ENCODE measurements at places on chromosomes 6 and 20.

DNA sequence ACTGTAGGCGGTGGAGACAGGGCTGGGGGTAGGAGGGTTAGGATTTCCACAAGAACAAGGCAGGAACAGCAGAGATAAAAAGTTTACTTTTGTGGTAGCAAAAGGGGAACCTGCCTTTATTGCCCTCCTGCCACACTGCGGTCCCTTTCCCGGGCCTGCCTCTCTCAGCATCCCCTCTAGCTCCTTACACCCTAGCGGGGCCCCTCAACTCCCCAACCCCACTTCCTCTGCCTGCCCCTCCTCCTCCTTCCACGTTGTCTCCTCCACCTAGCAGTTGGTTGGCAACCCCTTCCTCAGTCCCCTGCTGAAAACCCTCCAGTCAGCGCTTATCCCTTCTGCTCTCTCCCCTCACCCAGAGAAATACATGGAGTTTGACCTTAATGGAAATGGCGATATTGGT, 714 bp downstream of the AIF1 start:
- DNase-seq = peak; percentile 11

- DNase-seq = no peak
These were observed 19.7 kb downstream of the GTPBP2 start for GRCh38 chr6:43609402-43609801.

DNA sequence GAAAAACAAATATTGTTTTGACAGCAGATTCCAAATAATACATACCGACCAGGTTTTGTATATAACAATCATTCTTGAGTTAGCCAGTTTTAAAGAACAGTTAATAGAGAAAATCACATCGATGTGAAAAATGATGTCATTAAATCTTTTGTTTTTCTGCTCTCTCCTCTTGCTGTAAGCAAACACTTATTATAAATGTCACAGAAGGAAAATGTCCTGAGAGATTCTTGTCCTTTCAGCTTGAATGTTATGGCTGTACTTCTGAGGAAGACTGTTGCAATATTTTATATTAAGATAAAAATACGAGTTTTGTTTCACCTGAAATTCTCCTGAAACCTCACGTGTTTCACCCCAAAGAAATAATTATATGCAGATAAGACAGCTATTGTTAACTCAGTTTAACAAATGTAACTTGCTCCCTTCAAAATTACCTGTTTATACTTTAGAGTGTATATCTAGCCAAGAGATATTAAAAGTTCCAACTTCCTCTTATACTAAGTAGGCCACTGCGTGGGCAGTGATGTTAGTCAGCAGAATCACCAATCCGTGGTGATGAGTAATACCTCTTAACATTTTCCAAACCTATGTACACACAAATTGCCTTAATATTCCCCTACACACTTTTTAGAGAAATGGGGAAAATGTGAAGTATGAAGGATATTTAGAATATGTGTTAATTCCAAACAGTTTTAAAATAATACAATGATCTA, 1111.4 kb upstream of the CITED2 start:
- no peak for DNase-seq

GRCh38 chr20:19923762-19924161, 93.4 kb upstream of the NAA20 start:
- no peak for DNase-seq

GRCh38 chr6:109096208-109096607, 901 bp downstream of the CEP57L1 start:
- no peak for DNase-seq

DNA sequence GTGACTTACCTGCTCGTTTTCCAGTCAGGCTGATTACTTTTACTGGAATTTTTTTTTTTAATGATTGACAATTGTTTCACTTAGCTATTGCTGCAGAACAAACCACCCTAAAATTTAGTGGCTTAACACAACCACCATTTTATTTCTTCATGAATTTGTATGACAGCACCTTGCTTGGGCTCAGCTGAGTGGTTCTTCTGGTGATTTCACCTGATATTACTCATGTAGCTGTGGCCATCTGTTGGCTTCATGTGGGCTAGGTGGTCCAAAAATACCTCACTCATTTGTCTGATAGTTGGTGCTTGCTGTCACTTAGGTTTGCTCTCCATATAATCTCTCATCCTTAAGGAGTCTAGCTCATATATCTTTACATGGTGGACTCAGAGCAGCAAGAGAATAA, 5.3 kb downstream of the ISM1 start:
- DNase-seq = no peak

DNA sequence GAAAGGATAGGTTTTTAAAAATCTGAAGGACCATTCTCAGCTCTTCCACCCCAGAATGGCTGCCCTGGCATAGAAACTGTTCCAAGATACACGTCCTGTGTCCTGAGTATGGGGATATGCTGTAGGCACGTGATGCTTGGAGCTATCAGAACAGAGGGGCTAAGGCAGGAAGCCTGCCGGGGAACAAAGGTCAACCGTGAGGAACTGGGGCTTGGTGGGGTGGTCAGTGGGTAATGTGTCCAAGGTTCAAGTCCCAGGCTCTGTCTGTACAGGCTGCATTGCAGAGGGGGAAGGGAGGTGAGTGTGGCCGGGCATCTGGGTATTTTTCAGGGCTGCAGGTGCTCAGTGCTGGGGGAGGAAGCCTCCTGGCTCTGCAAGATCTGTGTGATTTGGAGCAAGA, 479.6 kb upstream of the CHD6 start:
- no peak for DNase-seq

GRCh38 chr20:19764207-19764606, 6.1 kb downstream of the RIN2 start:
- DNase-seq = no peak

- no peak for DNase-seq
These were observed 247.9 kb downstream of the RFPL4B start for GRCh38 chr6:112594886-112595594.

GRCh38 chr6:134537146-134537555, 219.2 kb upstream of the SGK1 start:
- DNase-seq = no peak

GRCh38 chr6:26105842-26106241, 18.6 kb downstream of the HFE start:
- no peak for DNase-seq

DNA sequence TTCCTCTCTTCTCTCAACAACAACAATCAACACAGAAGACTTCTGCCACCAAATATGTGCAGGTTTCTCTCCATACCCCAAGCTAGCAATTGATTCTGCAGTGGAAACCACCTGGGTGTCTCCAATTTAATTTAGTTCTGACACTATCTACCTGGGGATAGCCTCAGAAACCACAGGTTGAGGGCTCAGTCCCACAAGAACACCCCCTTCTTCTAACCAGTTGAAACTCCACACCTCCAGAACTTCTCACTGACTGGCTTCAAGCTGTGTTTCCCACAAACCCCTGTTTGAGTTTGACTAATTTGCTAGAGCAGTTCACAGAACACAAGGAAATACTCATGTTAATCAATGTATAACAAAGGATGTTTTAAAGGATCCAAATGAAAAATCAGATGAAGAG, 52.5 kb upstream of the SPTLC3 start:
- no peak for DNase-seq

DNA sequence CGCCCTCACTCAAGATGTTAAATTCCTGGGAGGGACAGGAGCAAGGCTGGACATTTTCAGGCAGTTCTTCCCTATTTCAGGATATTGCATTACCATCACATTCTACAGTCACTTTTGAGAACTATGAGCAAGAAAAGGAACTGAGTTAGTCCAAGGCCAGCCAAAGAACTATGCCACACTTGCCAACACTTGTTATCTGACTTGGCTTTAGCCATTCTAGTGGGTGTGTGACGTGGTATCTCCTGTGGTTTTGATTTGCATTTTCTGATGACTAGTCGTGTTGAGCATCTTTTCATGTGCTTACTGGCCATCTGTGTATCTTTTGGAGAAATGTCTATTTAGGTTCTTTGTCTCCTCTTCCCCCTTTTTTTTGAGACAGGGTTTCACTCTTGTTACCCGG, 12.0 kb downstream of the XRN2 start:
- DNase-seq = no peak

GRCh38 chr6:134902074-134902861, 47.6 kb downstream of the ALDH8A1 start:
- no peak for DNase-seq

- no peak for DNase-seq
These were observed 40.3 kb upstream of the PPP1R3G start for GRCh38 chr6:5044866-5045265.

GRCh38 chr6:137405806-137406205, 88.4 kb downstream of the OLIG3 start:
- no peak for DNase-seq

All from effector CD8-positive, alpha-beta T cell (primary cell).